ENCODE measurements at places on chromosomes 12 and 14.
A peak's percentile ranks its signal among the peaks of the same experiment; 100 is the strongest.

DNA sequence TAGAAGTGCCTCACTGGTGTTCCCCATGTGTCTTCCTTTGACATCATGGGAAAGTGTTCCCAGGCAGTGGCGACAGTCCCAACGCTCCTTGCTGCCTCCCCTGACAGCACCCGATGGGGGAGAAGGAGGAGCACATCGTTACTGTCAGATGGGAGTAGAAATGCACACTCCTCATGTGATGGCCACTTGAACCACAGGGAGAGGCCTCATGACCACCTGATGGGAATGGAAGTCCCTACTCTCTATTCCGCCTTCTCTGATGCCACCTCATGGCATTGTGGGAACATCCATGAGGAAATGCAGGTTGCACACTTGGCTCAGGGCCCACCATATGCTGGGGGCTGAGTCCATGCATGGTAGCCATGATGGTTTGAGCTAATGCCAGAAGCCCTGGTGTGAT, 14.3 kb upstream of the CORO1C start:
- no peak for DNase-seq

DNA sequence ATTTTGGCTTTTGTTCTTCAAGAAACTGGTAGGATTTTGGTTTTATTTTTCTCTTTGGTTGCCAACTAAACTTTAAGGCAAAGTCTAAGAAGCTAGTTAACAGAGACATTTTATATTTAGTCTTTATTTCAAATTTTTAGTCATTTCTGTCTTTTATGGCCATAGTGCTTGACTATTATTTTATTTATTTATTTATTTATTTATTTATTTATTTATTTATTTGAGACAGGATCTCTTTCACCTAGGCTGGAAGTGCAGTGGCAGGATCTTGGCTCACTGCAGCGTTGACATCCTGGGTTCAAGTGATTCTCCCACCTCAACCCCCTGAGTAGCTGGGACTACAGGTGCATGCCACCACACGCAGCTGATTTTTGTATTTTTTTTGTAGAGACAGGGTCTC, 3.1 kb downstream of the MON2 start:
- DNase-seq: no peak

DNA sequence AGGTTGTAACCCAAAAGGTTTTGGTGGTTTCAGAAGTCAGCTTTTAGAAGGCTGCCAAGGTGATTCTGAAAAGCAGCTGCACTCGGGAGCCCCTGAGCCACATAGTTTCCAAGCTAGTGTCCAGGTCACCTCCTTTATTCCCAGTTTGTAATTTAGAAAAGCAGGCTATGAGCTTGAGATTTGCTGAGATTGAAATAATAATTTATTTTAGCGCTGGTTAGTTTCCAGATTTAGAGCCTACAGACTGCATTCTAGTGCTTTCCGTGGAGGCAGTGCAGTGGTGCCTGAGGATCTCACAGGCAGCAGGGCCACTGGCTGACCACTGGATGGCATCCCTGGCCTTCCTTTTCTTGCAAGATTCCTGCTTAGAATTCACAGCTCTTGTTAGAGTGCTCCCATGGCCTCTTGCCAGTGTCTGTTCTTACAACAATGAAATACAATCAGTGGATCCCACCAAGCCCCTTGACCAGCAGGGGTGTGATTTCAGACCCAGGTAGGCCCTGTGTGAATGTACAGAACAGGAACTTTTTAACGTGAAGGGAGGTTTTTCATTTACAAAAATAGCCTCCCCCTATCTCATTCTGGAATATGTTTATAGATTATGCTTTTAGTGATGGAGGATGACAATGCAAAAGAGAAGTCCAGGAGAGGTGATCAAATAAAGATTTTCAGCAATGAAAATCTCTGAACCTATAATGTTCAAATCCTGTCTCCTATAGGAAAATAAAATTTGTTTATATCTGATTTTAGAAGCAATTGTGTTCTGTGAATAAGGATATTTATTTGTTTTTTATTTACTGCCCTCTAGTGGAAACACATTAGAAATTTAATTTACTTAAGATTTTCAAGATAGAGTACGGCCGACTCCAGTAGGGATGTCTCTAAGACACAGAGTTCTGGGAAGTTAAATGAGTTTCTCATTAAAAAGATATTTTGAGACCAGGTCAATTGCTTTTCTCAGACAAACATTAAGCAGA, 362.1 kb upstream of the STXBP6 start:
- peak; percentile 32 for DNase-seq

GRCh38 chr12:64923536-64923935, 99.1 kb downstream of the TBC1D30 start:
- no peak for DNase-seq

- DNase-seq: no peak
These were observed 39.0 kb downstream of the SLCO1B1 start for GRCh38 chr12:21169878-21170472.

- DNase-seq: no peak
These were observed 673.0 kb downstream of the AACS start for GRCh38 chr12:125738211-125738610.

DNA sequence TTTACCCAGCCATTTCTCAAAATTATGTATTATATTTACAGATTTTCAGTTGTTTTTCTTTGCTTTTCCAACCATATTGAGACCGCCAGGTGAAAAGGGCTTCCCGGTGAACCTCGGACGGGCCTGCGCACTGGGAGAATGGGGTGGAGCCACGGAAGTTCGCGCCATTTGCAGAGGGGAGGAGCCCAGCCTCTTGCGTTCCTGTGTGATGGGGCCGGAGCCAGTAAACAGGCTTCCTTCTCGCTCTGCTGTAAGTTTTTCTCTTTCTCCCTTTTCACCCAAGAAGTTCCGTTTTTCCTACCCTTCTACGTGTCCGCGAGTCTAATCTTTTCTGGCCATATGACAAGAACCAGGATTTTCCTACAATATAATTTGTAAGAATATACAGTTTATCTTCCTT, 1108.8 kb upstream of the SEL1L start:
- DNase-seq: no peak

GRCh38 chr12:113016796-113017195, 38.5 kb downstream of the OAS2 start:
- no peak for DNase-seq

- DNase-seq: no peak
These were observed 152.7 kb downstream of the RGS6 start for GRCh38 chr14:72084935-72085334.

DNA sequence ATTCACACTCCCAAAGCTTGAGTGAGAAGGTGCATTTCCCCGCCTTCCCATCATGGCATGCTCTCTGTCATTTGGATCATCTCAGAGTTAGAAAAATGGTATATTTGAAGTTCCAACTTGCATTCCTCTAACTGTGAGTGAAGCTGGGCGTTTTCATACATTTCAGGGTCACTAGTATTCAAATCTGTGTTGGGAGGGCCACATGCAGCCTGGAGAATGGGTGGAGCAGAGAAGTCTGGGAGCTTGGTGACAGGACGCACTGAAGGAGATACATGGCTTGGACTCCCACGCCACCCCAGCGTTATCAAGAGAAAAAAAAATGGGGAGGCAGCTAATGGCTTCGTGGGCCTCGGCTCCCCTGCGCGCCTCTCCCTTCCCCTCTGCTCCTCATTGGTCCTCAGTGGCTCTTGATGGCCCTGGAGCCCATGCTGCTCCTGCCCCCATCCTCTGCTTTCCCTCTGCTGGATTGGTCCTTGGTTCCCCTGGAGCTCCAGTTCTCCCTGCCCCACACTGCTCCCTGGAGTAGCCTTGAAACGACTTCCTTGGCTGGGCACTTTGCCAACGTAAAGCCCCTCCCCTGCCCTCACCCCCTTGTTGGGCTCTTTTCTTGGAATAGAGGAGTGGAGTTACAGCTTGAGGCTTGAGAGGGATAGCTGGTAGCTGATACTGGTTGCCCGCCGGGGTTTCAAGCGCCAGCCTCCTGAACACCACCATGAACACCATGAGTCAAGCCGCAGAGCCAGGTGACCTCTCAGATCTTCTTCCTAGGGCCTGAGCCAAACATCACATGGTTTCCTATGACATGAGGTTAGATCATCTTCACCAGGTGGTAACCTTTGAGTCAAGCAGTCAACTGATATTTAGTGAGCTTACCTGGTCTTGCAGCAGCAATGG, 139.6 kb downstream of the PRKCH start:
- DNase-seq: no peak

DNA sequence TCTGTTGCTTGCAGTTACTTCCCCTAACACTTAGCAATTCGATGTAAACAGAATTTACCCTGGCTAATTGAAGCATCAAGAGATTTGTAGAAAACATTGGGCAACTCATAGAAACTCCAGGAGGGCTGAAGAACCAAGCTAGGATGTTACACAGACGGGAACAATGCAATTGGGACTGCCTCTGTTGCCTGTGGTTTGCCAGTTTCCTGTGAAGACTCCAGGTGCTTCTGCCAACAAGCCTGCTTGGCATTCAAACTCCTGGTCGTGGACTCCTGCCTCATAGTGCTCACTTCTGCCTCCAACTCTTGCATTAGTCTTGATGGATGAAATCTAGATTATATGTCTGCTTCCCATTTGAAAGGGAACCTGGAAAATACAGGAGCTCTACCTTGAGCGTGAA, 246.0 kb downstream of the BMP4 start:
- DNase-seq: no peak

DNA sequence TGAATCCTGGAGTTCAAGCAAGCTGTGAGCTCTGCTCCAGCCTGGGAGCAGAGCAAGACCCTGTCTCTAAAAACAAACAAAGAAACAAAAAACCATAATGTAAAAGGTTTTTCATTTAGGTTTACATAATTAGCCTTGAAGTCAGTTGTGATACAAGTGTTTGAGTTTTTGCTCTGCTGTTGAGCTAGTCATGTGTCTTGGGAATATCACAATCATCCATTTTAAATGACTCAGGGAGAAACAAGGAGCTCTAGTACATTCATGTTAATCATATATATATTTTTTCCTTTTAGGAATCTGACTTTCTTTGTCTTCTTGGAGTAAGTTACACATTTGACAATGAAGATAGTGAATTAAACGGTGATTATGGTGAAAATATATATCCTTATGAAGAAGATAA, 12.9 kb downstream of the MIA2 start:
- no peak for DNase-seq

DNA sequence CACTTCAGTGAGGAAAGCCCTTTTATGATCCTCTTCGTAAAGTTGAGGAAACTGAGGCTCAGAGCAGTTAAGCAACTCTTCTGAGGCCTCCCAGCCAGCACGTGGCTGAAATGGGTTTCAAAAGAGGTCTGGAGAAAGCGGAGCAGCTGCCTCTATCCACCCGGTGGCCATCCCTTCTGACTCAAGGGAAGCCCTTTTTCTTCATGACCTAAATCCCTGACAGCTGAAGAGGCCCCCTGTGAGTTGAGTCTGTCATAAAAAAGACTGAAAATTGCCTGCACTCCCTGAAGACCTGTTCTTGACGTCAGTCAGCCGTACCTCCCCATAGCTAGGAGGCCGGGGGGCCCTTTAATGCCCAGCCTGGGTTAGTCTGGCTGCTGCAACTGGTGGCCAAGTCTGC, 10.7 kb downstream of the CMKLR1 start:
- no peak for DNase-seq

DNA sequence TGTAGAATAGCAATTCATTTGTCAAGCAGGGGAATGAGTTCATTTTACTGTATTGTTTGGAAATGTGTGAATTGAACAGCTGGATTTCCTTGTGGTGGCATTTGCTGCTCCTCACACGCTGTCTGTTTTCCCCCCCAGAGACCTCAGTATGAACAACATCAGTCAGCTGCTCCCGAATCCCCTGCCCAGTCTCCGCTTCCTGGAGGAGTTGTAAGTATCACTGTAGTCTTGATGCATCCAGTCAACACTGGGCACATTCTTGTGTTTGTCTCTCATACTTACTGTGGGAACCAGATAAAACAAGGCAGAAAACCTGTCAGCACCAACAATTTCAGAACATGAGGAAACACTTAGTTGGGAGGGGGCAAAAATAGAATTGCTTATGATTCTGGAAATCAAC, 64.9 kb downstream of the LGR5 start:
- no peak for DNase-seq

- DNase-seq: no peak
These were observed 43.3 kb upstream of the LRRK2 start for GRCh38 chr12:40181490-40181889.

DNA sequence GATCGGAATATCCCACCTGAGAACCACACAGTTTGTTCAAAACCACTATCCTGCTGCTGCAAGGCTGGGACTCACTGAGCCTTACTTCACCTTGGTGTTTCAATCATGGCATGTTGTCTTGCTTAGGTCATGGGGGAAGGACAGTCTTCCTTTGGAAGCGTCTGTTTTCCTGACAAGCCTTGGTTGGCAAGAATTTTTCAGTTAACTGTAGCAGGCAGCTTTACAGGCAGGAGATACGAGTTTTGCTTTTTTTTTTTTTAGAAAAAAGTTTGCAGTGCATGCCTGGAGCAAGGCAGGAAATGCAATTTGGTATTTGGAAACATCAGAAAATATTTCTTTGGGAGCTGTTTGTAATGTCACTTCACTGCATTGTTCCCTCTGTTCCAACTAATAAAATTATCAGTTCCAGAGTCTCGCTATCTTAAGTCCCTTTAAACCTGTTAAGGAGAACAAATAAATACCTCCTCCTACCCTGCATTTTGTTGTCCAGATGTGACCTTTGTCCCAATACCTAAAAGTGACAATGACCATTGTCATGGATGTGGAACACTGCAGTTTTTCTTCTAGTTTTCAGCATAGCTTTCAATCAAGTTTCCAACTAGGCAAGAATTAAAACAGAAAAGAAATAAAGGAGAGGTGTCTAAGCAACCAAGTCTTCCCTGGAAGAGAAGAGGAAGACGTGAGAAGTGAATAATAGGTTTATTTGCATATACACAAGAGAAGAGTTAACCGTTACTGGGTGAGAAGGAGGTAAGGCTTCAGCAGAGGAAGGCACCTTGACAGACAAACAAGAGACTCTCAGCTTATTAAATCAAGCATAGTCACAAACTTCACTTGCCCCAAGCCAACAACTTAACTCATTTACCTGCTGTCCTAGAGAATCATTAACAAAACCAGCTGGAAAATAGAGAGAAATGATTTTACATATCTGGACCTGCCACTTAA, 71.4 kb upstream of the ACTN1 start:
- DNase-seq: no peak

GRCh38 chr14:99081880-99082279, 190.1 kb downstream of the BCL11B start:
- no peak for DNase-seq

GRCh38 chr12:65597527-65597926, 226.8 kb upstream of the HMGA2 start:
- DNase-seq: no peak

DNA sequence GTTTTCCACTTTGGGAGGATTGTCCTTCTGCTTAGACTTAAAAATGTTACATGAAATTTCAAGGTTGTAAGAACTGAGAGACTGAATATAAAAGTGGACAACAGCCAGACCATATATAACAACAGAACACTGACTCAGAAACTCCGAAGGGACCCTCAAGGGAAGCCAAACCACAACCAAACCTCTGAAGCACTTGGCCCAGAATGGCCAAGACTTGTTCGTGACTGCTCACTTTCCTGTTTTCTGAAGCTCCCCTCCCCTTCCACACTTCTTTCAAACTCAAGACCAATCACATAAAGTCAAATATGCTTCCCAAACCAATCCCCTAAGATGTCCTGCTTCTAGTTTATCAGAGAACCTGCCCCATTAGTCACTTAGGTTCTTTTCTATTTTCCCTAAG, 13.7 kb downstream of the OR6J1 start:
- DNase-seq: no peak

GRCh38 chr12:27151479-27151878, 69.1 kb upstream of the C12orf71 start:
- no peak for DNase-seq
